MV-4-11 (cell line): ENCODE measurements at places on chromosomes 5 and 9.

DNA sequence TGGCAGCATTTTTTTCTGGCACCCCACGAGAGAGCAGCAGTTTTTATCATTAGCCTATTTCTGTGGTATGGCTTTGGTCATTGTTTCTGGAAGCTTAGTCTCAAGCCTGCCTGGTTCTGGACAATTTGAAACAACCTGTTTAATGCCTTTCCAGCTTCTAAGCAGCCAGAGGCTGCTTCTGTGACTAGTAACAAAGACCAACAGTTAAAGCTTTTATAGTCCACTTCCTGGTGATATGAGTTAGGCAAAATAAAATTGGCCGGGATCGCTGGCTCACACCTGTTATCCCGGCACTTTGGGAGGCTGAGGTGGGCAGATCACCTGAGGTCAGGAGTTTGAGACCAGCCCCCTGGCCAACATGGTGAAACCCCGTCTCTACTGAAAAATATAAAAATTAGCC lies 24.0 kb downstream of the LYRM7 start:
- no peak for DNase-seq

DNA sequence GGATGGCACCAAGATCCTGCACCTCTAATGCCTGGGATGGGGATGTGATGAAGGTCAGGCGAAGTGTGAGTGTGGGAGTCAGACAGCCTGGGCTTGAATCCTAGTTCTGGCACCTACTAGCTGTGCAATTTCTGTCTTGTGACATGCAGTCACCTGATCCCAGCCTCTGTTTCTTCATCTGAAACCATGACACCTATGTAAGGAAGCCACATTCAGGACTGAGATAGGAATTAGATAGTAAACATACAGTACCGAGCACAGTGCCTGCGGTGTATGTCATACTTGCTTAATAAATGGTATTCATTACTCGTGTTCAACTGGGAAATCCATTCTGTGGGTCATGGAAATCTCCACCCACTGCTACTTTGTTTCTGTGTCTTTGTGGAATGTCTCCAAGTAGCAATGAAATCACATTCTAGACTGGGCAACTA lies 140.6 kb upstream of the STC2 start:
- DNase-seq, result no peak

DNA sequence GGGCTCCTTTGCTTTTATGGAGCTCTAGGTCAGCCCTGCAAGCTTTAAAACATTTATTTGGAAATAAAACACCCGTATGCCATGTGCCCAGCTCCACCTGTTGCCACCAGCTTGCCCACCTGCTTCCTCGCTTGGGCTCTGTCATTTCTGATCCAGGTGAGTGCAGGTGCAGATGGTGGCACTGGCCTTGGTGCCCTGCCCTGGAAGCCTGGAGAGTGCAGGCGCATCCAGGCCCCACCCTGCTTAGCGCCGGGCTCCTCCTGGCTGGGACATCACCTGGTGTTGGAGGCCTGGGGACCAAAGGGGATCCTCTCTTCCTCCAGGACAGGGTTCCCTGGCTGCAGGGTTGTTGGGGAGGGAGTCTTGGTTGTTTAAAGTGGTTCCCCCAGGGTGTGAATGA lies 35.8 kb downstream of the WNK2 start:
- DNase-seq, result no peak

- no peak for DNase-seq
These were observed at the start of gene CCNI2 for GRCh38 chr5:132746954-132747615. Gene CCNI2, plus strand, starts transcription at chr5:132747426. Its CDS starts 70 bp downstream, at chr5:132747496.

DNA sequence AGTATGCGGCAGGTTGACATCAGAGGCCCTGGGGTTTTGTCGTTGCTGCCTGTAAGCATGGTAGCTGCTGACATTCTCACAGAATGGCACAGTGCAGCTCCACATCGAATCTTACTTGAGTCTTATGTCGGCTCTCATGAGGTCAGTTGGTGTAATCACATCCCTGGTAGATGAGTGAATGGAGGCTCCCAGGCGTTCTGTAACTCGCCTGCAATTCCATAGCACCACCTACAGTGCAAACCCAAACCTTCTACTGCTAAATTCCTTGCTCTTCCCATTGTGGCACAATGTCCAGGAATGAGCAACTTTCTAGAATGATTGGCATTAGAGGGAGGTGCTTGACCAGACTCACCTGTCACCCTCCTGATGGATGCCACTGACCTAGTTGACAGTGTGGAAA lies 578.4 kb downstream of the CCDC171 start:
- DNase-seq, result no peak

- DNase-seq, result no peak
These were observed 1326.0 kb upstream of the C9orf72 start for GRCh38 chr9:28899267-28899666.

DNA sequence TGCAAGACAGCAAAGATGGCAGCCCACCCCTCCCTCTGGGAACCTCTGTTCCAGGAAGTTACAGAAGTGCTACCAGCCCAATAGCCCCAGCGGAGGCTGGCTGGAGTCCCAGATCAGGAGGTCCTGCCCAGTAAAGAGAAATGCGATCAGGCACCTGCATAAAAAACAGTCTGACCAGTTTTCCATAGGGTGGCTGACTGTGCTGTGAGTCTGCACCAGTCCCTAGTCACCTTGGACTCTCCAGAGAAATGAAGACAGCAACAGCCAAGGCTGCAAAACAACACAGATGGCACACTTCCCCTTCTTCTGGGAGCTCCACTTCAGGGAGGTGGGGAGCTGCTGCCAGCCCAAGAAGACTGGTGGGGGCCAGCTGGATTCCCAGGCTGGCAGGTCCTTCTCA lies 265.5 kb upstream of the PCSK5 start:
- DNase-seq, result peak; percentile 71

DNA sequence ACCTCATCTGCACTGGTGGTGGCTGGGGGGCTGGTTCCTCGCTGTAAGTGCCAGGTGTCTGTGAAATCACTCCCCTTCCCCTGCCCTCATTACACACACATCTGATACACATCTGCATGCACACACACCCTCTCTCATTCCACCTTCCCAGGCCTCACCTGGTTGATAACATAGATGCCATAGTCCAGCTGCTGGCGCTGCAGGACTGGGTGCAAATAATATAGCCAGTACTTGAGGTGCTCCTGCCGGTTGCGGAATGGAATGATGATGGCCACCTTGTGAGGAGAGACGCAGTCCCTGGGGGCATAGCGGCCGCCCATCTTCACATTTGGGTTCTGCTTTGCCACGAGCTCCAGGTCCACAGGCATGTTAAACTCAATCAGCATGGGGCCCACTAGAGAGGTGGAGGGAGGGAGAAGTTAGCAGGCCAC lies 32.1 kb downstream of the B4GALT1 start:
- no peak for DNase-seq

DNA sequence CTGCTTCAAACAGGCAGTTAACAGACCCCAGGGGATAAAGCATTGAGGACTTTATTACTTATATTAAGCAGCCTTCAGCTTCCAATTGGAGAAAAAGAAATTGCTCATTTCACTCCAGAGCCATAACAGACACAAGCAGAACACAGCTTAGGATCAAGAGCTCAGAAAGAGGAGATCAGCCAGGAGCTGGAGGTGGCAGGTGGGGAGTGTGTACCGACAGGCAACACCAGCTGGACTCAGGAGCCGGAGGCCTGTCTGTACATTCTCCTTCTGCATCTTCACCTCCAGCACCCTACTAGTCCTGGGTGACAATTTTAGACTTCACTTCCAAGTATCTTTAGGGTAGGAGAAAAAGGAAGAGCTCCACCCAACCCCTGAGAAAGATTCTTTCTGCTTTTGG lies 35.8 kb downstream of the NRG2 start:
- no peak for DNase-seq

GRCh38 chr5:135020111-135020895 lies 13.7 kb downstream of the PITX1 start:
- DNase-seq, result no peak

DNA sequence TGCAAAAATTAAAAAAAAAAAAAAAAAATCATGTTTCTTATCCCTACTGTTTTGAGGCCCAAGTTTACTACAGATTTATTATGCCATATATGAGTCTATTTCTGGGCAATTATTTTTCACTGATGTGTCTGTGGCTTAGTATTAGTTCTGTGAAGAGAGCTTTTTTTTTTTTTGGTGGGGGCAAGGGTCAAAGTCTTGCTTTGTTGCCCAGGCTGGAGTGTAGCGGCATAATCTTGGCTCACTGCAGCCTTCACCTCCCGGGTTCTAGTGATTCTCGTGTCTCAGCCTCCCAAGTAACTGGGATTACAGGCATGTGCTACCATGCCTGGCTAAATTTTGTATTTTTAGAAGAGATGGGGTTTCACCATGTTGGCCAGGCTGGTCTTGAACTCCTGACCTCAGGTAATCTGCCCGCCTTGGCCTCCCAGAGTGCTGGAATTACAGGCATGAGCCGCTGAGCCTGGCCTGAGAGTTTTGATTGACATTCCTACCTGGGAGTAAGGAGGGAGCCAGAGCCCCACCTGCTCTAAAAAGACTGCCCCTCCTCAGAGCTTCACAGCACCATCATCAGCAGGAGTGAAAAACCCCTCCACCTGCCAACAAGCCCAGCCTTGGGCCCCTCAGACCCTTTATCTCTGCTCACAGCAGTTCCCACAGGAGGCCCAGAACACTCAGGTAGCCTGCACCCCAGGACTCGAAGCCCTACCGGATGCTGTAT lies 36.1 kb upstream of the JADE2 start:
- DNase-seq, result no peak

- DNase-seq, result no peak
These were observed 7.4 kb upstream of the UBAC1 start for GRCh38 chr9:135968601-135969000.

DNA sequence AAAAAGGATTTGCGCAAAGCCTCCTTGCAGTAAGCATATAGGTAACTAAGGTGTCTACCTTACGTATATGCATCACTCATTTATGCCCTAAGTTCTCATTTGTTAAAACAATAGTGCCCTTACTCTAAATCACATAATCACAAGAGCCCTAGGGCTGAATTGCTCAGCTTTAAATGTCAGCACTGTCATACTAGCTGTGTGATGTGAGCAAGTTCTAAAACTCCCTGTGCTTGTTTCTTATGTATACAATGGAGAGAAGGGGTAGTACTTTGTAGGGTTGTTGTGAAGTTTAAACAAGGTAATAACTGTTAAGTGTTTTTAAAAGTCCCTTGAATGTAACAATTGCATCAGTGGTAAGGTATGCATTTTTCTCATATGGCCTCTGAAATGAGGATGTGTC lies 169.5 kb upstream of the DMRT1 start:
- DNase-seq, result no peak

DNA sequence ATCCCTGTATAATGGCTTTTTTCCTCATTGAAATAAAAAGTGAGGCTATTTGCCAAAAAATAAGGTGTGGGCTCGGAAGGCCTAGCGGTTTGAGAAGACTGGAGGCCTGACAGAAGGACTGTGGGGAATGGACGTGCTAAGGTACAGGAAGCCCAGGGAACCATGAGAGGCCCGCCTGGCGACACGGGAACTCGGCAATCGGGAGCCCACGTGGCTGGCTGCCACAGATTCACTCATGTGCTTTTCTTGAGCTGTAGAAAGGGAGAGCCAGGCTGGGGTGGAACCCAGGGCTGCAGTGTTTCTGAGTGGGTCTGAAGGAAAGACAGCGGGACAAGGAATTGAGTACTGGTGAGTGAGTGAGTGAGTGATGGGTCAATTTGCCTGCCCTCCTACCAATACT lies 11.9 kb upstream of the DDX41 start:
- DNase-seq, result no peak

DNA sequence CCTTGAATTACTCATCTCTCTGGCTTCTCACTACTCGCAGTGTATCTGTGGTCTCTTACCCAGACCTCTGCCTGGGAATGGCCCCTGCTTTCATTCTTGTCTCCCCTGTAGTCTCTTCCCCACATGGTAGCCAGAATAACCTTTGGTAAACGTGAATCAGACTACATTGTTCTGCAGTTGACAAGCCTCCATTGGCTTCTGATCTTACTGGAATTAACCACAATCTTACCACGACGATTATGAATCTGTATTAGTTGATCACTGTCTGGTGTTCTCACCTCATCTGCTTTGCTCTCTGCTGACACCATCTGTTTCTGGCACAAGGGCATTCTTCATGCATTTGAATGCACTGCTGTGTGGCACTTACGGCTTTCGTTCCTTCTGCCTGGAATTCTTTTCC lies 781.2 kb downstream of the MTRR start:
- DNase-seq, result no peak

GRCh38 chr5:66854416-66854815 lies 258.2 kb downstream of the MAST4 start:
- peak; percentile 52 for DNase-seq

DNA sequence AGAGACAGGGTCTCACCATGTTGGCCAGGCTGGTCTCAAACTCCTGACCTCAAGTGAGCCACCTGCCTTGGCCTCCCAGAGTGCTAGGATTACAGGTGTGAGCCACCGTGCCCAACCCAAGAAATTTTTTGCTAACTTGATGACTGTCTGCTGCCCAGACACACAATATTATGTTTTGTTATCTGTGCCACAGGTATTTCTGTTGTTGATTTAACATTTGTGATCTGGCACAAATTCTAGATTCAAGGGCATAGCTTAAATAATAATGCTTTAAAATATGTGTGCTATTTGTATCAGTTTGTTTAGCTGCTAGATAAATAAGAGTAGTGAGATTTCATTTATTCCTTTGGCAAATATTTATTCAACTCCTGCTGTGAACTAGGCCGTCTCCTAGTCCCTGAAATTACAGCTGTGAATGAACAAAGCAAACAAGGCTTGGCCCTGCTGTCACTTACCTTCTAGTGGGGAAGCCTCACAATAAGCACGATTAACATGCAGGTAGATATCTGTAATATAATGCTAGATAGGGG lies 35.3 kb downstream of the GAPVD1 start:
- DNase-seq, result no peak

DNA sequence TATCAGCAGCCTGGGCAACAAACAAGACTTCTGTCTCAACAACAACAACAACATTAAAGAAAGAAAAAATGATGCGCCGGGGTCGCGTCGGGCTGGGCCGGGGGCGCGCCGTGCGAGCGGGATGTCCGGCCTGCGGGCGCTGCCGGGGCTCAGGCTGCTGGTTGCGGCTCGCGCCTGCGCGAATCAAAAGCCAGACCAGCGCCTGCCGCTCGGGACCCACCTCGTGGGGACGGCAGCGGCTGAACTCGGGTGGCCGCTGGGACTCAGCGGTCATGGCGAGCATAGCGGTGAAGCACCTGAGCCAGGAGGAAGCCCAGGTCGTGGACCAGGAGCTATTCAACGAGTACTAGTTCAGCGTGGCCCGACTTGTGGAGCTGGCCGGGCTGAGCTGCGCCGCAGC lies 11.9 kb upstream of the NHP2 start:
- DNase-seq, result no peak

DNA sequence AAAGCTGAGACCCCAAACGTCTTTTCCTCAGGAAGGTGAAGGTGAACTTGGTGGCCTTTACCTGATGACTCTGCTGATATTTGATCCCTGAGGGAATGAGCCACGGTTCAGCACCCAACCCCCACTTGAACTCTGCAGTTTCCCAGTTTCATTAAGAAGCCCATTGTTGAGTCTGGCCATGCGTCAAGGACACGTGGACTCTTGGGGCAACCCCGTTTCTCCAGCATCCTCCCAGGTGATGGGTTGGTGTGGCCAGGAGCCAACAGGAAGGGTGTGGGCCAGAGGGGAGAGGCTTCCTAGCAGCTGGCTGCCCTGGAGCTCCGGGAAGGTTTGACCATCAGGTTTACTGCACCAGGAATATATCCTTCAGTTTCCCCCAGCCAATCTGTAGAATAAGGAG lies 59.5 kb upstream of the GNE start:
- DNase-seq, result no peak

GRCh38 chr9:137813167-137813566 lies 64.4 kb upstream of the CACNA1B start:
- no peak for DNase-seq
